ENCODE measurements at places on chromosomes 13 and 19. TPM values are rescaled to one million over a fixed set of nuclear protein-coding genes. Genes with fewer than 3 reads are reported as not detected.

Gene FXYD7
- total RNA-seq = not detected

Gene FXYD1
- total RNA-seq = 1.8 TPM

Gene CACNA1A
- total RNA-seq = 0.15 TPM

Gene ADAMTS10
- total RNA-seq = 3.7 TPM

Gene VSTM2B
- not detected for total RNA-seq

Gene ZNF274
- 16.8 TPM for total RNA-seq

Gene TPGS1
- total RNA-seq = 32.8 TPM

Gene KIR3DL2
- not detected for total RNA-seq

Gene KLF1
- not detected for total RNA-seq

Gene RINL
- 3.9 TPM for total RNA-seq

Gene PRTN3
- total RNA-seq = not detected

Gene PRR36
- total RNA-seq = not detected

Gene COMP
- total RNA-seq = not detected

Gene IGFL2
- not detected for total RNA-seq

Gene EXOC3L2
- not detected for total RNA-seq

Gene ZNF627
- total RNA-seq = 12.2 TPM

Gene ZNF100
- 2.7 TPM for total RNA-seq

Gene KL
- not detected for total RNA-seq

Gene ZNF30
- 1.8 TPM for total RNA-seq

Gene ALG5
- 27.4 TPM for total RNA-seq

Data from bronchus fibroblast of lung (primary cell).